Progenitor cell of endocrine pancreas (in vitro differentiated cells): ENCODE measurements at places on chromosomes 13 and 19.

- peaks cover 2% of the 10 kb centered on the region for H3K4me1 ChIP-seq
- H3K4me3 ChIP-seq, result no peak overlapping the region
- H3K27ac ChIP-seq, result peak overlapping the region; percentile 41
- H3K36me3 ChIP-seq, result peaks cover 5% of the 10 kb centered on the region
These were observed 30.1 kb downstream of the PIP5K1C start for GRCh38 chr19:3669947-3670795.

GRCh38 chr19:1680976-1681375, 28.6 kb upstream of the TCF3 start:
- H3K36me3 ChIP-seq, result no peaks in the 10 kb centered on the region
- no peak for DNase-seq
- H3K4me1 ChIP-seq, result peaks cover 16% of the 10 kb centered on the region
- H3K4me3 ChIP-seq, result no peak overlapping the region

- H3K4me1 ChIP-seq, result peaks cover 12% of the 10 kb centered on the region
- H3K4me3 ChIP-seq, result peak overlapping the region; percentile 87
- DNase-seq, result no peak
- H3K27me3 ChIP-seq, result no peaks in the 10 kb centered on the region
- peaks cover 48% of the 10 kb centered on the region for H3K36me3 ChIP-seq
These were observed 583 bp upstream of the ZNF480 start for GRCh38 chr19:52296400-52296772.

GRCh38 chr19:1356508-1356865, 27.2 kb upstream of the NDUFS7 start:
- peaks cover 11% of the 10 kb centered on the region for H3K36me3 ChIP-seq
- H3K4me1 ChIP-seq, result peaks cover 11% of the 10 kb centered on the region
- no peak for DNase-seq
- H3K27ac ChIP-seq, result no peak overlapping the region

DNA sequence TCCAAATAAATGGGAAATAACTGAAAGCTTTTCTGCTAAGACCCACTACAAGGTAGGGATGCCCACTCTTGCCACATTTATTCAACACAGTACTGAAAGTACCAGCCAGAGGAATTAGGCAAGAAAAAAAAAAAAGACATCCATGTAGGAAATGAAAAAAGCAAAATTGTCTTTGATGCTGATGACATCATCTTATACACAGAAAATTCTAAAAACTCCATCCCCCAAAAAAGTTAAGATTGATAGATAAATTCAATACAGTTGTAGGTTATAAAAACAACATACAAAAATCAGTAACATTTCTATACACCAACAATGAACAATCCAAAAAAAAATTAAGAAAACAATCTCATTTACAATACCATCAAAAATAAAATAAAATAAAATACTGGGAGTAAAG, 330.4 kb downstream of the RBM26 start:
- DNase-seq, result no peak
- H3K27me3 ChIP-seq, result no peaks in the 10 kb centered on the region
- H3K36me3 ChIP-seq, result no peaks in the 10 kb centered on the region
- no peak overlapping the region for H3K27ac ChIP-seq
- H3K4me1 ChIP-seq, result peaks cover 6% of the 10 kb centered on the region

GRCh38 chr19:50258918-50259372, 55.5 kb downstream of the MYH14 start:
- no peaks in the 10 kb centered on the region for H3K4me1 ChIP-seq
- H3K27me3 ChIP-seq, result no peaks in the 10 kb centered on the region
- H3K36me3 ChIP-seq, result peaks cover 48% of the 10 kb centered on the region
- no peak overlapping the region for H3K4me3 ChIP-seq
- no peak for DNase-seq

GRCh38 chr19:5086230-5086629, 117.3 kb downstream of the KDM4B start:
- DNase-seq, result no peak
- H3K4me1 ChIP-seq, result peaks cover 6% of the 10 kb centered on the region
- no peaks in the 10 kb centered on the region for H3K27me3 ChIP-seq

- DNase-seq, result no peak
- no peak overlapping the region for H3K27ac ChIP-seq
- H3K36me3 ChIP-seq, result peaks cover 7% of the 10 kb centered on the region
These were observed 100.7 kb downstream of the MBNL2 start for GRCh38 chr13:97322740-97323342.

DNA sequence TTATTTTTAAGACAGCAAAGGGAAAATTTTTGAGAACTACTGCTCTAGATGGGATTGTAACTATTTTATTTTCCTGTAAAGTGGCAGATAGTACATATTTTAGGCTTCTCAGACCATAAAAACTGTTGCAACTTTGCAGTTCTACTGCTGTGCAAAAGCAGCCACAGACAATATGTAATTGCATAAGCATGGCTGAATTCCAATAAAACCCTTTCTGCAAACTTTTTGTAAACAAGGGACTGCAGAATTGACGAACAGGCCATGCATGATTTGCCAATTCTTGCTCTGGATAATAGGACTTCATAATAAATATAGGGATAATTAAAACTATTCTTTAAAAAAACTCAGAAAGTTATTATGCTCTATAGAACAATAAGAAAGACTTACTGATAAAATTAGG, 149.1 kb downstream of the SLITRK5 start:
- no peak overlapping the region for H3K27ac ChIP-seq
- peaks cover 4% of the 10 kb centered on the region for H3K4me1 ChIP-seq
- DNase-seq, result no peak
- H3K4me3 ChIP-seq, result no peak overlapping the region
- H3K36me3 ChIP-seq, result no peaks in the 10 kb centered on the region

DNA sequence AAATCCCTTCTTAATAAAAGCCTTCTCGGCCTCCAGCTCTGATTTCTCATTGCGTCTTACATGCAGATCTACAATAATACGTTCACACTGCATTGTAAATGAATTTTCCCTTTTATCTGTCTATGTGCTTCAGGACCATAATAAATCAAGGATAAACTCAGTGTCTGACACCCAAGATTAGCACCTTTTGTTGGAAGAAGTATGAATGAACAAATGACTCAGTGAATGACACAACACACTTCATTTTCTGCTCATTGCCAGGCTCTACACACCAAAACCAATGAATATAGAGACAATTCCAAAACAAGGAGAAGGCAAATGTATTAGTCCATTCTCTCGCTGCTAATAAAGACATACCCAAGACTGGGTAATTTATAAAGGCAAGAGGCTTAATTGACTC, 1224.4 kb downstream of the EFNB2 start:
- no peaks in the 10 kb centered on the region for H3K4me1 ChIP-seq
- H3K27ac ChIP-seq, result no peak overlapping the region
- no peak overlapping the region for H3K4me3 ChIP-seq
- no peak for DNase-seq

- H3K27me3 ChIP-seq, result no peaks in the 10 kb centered on the region
- no peaks in the 10 kb centered on the region for H3K4me1 ChIP-seq
- DNase-seq, result no peak
- no peak overlapping the region for H3K27ac ChIP-seq
- H3K4me3 ChIP-seq, result no peak overlapping the region
- H3K36me3 ChIP-seq, result peaks cover 20% of the 10 kb centered on the region
These were observed 43.8 kb downstream of the PEPD start for GRCh38 chr19:33477781-33478180.

DNA sequence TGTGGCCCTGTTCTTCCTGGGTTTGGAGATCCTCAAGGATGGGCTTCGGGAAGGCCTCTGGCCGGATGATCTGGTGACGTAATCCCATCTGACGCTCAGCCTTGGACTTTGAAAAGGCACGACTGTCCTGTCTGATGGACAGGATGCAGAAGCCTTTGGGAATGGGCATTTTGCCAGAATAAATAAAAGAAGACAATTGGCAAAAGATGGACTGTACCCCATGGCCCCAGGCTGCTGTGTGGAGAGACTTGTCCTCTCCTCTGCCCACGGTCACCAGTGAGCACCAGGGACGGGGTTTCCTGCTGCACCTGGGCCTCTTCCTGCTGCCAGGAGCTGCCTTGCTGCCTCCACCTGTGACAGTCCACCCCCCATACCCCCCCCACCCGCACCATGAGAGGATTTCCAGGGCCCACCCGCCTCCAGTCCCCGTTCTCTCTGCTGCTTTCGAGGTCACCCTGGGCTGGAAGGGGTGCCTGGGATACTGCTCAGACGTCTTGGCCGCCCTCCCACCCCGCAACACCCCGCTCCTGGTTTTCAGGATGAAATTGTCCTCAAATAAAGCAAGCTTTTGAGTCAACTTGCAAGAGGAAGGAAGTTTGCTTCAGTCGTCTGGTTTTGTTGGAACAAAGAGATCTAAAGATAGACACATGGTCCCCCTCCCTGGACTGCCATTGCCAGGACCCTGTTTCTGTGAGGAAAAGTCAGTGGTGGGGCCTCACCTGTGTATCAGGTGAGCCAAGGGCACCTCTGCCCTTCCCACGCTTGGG, 40.9 kb downstream of the MCF2L start:
- no peaks in the 10 kb centered on the region for H3K27me3 ChIP-seq
- H3K27ac ChIP-seq, result no peak overlapping the region
- peaks cover 9% of the 10 kb centered on the region for H3K36me3 ChIP-seq
- H3K4me1 ChIP-seq, result peaks cover 20% of the 10 kb centered on the region
- no peak for DNase-seq
- H3K4me3 ChIP-seq, result no peak overlapping the region

GRCh38 chr19:42276821-42277220, 7.8 kb downstream of the CIC start:
- H3K4me3 ChIP-seq, result no peak overlapping the region
- peaks cover 9% of the 10 kb centered on the region for H3K36me3 ChIP-seq
- H3K27ac ChIP-seq, result no peak overlapping the region
- H3K4me1 ChIP-seq, result peaks cover 17% of the 10 kb centered on the region

DNA sequence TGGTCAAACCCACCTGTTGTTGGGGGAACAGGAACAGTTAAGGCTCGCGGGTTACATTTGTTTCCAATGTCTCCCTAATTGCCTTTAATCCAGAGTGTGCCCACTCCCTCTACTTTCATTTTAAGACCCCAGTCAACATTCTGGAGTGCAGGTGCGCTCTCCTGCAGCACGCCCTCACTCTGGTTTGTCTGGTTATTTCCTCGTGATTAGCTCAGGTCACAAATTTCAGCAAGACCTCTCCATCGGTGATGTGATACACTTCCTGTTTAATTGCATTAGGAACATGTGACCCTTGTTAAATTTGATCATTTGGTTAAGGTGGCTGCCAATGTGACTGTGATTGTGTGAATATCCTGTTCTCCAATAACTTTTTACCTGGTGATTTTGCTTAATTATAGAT, 53.0 kb downstream of the TEX29 start:
- no peak overlapping the region for H3K4me3 ChIP-seq
- H3K27me3 ChIP-seq, result peaks cover 3% of the 10 kb centered on the region
- no peak for DNase-seq
- H3K27ac ChIP-seq, result no peak overlapping the region
- H3K4me1 ChIP-seq, result no peaks in the 10 kb centered on the region
- H3K36me3 ChIP-seq, result no peaks in the 10 kb centered on the region

DNA sequence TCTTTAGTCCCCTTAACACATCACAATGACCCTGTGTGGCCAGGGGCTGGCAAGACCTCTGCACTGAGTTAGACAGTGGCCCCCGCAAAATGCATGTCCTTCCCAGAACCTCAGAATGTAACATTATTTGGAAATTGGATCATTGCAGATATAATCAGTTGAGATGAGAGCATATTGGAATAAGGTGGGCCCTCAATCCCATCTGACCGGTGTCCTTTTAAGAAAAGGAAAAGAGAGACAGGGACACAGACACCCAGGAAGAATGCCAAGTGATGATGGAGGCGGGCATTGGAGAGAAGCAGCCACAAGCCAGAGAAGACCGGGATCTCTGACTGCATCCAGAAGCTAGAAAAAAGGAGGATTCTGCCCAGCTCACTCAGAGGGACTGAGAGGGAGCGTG, 1.8 kb downstream of the FAM187B start:
- H3K4me3 ChIP-seq, result no peak overlapping the region
- peaks cover 7% of the 10 kb centered on the region for H3K27me3 ChIP-seq
- H3K4me1 ChIP-seq, result no peaks in the 10 kb centered on the region
- H3K27ac ChIP-seq, result no peak overlapping the region
- DNase-seq, result no peak
- no peaks in the 10 kb centered on the region for H3K36me3 ChIP-seq

DNA sequence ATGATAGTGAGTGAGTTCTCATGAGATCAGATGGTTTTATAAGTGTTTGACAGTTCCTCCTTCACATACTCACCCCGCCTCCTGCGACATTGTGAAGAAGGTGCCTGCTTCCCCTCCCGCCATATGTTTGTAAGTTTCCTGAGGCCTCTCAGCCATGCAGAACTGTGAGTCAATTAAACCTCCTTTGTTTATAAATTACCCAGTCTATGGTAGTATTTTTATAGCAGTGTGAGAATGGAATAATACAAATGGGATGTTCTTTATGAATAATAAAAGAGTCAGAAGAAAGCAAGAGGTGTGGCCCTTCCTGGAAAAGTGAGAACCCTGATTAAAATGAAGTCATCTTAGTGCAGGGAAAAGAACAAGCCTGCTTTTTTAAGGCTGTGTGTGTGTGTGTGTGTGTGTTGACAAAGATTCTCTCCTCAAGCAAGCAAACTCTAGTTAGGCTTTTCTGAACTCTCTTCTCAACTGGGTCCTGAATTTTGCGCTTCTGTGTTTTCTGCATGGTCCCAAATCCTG, 18.8 kb upstream of the ARGLU1 start:
- peaks cover 3% of the 10 kb centered on the region for H3K27me3 ChIP-seq
- peaks cover 8% of the 10 kb centered on the region for H3K4me1 ChIP-seq
- DNase-seq, result no peak
- peaks cover 10% of the 10 kb centered on the region for H3K36me3 ChIP-seq
- no peak overlapping the region for H3K4me3 ChIP-seq

DNA sequence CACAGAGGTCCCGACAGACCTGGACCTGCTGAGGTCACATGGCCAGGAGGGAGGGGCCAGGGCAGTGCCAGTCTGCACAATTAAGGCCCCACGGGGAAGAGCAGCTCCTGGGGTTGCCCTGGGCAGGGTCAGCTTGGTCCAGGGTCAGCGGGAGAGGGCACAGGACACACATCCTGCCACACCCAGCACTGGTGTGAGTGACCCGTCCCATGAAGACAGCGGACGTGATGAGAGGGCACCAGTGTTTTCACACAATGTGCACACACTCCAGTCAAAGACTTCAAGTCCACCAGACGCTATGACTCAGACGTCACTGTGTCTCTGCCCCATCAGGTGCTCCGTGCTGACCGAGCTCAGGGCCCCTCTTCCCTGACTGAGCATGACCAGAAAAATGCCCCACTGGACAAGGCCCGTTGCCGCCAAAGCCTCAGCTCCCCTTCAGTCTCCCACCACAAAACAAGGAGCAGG, 4.2 kb downstream of the TMEM259 start:
- H3K36me3 ChIP-seq, result no peaks in the 10 kb centered on the region

DNA sequence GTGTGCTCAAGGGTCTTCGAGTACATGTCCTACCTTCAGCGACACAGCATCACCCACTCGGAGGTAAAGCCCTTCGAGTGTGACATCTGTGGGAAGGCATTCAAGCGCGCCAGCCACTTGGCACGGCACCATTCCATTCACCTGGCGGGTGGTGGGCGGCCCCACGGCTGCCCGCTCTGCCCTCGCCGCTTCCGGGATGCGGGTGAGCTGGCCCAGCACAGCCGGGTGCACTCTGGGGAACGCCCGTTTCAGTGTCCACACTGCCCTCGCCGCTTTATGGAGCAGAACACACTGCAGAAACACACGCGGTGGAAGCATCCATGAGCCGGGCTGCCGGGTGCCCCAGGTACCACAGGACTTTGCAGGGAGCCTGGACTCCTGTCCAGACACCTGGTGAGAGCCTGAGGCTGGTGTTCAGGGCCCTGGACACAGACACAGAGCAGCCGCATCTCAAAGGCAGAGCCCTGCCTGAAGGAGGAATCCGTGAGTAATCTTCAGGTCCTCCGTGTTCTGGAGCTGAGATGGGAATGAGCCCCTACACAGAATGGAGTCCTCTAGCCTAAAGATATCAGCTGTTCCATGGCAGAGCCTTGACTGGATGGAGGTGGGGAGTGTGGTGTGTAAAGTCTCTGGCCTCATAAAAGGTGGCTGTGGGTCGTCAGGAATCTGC, 1.5 kb downstream of the ZNF581 start:
- H3K36me3 ChIP-seq, result peaks cover 3% of the 10 kb centered on the region
- no peak overlapping the region for H3K27ac ChIP-seq
- peak overlapping the region; percentile 85 for H3K4me3 ChIP-seq
- peaks cover 33% of the 10 kb centered on the region for H3K4me1 ChIP-seq
